GM20000 (cell line): ENCODE measurements at places on chromosomes 11 and 22.

DNA sequence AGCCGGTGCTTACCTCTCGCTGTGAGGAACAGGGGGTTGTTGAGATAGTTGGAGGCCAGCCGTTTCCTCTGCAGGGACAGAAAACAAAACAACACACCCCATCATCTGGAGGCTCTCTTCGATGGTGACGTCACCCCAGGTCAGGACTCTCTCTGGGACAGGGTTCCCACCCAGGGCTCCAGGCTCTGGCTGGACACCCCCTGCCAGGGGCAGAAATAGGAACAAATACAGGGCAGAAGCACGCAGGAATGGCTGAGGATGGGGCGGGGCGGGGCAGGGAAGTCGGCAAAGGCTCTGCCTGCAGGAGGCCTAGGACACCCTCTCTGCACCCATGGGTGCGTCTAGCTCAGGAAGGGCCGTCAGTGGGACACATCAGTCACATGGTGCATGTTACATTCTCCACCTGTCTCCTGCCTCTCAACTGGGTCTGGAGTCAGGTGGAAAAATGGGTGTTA is 118.5 kb downstream of the PHF21B start:
- DNase-seq: no peak

DNA sequence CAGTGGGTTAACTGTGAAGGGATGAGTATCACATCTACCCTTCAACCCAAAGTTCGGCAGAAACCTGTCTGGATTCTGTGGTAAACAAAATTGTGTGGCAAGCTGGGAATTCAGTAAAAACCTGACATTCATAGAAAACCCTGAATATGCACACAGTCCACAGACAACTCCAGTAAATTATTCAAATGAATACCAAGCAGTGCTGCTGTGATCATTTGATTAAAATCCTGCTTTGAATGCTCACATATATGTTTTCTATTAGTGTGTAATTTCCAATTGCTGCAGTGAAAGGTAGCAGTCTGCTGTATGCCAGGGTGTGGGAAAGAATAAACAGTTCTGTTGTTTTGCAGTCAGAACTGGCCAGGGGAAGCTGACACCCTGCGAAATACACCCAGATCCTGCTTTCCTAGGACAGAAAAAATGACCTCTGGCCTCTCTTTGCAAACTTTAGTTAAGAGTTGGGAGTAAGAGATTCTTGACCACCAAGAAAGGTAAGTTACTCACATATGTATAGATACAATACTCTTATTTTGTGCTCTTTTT is 217.8 kb downstream of the FAM76B start:
- DNase-seq: no peak

GRCh38 chr11:95641495-95641894 is 148.1 kb downstream of the FAM76B start:
- DNase-seq: peak; percentile 48

DNA sequence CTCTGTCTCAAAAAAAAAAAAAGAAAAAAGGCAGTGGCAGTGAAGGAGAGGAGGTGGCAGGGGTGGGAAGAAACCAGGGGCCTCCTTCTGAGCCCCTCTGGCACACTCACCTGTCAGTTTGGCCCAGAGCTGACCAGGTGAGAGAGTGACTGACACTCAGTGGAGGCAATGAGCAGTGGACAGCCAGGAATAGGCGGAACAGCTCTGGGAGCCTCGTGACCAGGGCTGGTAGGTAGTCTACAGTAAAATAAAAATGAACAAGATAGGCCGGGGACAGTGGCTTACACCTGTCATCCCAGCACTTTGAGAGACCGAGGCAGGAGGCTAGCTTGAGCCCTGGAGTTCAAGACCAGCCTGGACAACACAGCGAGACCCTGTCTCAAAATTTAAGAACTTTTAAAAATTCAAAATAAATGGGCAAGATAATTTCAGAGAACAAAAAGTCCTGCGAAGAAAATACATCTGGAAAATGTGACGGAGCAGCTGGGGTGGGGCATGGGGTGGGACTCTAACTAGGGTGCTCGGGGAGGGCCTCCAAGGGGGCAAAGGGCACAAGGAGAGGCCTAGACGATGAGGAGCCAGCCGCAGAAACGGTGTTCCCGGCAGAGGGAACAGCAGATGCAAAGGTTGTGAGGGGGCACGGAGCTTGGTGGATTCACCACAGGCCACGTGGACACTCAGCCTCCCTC is 3.8 kb upstream of the PDXP start:
- DNase-seq: no peak

DNA sequence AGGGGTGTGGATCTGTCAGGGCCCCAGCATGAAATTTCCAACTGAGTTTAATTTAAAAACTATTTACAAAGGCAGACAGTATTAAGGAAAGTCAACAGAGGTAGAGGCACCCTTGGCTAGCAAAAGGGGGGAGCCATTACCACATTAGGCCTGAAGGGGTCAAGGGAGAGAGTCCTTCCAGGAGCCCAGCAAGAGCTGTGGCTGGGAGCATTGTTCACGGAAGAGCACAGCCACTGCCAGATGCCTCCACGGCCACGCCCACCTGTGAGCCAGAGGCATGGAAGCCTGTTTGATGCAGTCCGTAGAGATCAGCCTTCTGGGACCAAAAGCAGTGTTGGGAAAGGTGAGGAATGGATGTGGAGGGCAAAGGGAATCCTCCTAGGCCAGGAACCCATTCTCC is 102.6 kb downstream of the GALNT18 start:
- no peak for DNase-seq

GRCh38 chr22:39940757-39941305 is 19.4 kb upstream of the TMA7B start:
- DNase-seq: no peak

DNA sequence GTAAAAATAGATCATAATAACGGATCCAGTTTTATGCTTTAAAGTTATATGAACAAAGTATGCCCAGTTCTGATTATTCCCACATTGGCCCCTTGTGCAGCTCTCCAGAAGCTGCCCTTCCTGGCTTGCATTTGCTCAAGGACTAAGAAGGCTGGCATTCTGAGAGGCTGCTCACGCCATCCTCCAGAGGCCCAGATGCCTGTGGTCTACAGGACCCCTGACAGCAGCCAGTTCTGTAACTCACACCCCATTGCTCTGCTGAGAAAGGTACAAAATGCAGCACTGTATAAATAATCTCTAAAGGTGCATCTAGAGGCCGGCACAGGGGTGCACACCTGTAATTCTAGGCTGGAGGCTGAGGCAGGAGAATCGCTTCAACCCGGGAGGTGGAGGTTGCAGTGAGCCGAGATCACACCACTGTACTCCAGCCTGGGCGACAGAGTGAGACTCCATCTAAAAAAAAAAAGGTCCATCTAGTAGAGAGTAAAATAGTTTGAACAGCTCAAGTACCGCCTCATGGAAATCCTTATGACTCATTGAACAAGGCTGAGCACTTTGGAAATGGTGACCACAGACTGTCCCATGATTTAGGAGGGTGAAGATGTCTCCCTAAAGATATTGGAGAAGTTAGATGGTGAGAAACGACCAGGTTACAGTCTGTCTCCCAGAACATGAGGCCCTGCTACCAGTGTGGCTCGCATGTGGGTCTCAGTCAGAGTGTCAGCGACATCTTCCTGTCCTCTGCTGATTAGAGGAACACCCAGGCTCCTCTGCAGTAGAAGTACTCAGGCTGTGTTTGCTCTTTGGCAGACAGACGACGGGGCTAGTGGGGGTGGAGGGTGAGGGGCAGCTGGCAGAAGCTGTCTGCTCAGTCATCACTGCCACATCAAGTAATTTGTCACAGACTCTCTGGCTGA is 56.3 kb downstream of the KREMEN1 start:
- no peak for DNase-seq

DNA sequence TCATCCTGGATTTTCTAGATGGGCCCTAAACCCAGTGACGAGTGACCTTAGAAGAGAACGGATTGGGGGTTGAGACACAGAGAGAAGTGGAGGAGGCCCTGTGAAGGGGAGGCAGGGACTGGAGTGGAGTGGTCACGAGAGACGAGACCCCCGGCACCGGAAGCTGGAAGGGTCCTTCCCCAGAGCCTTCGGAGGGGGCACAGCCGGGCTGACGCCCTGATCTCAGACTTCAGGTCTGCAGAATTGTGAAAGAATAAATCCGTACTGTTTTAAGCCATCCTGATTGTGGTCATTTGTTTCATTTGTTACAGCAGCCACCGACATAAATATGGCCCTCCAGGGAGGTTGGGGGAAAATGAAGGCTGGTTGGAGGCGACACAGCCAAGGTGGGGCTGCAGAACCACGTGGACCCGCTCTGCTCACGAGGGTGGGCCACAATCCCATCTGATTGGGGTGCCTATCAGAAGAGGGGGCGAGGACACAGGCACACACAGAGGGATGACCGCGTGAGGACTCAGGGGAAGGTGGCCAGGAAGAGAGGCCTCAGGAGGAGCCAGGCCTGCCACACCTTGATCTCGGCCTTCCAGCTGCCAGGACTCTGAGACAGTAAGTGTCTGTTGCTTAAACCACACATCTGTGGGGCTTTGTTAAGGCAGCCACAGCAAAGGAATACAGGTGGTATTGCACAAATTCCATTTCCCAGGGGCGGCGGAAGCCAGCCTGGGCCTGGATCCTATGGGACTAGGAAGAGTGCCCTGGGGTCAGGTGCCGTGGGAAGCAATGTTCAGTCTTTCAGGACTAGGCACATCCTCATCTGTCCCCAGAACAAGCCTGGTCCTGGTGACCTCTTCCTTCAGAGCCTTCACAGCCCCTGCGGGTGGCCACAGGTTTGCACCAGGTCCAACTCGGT is 73.3 kb upstream of the SHANK2 start:
- DNase-seq: no peak

DNA sequence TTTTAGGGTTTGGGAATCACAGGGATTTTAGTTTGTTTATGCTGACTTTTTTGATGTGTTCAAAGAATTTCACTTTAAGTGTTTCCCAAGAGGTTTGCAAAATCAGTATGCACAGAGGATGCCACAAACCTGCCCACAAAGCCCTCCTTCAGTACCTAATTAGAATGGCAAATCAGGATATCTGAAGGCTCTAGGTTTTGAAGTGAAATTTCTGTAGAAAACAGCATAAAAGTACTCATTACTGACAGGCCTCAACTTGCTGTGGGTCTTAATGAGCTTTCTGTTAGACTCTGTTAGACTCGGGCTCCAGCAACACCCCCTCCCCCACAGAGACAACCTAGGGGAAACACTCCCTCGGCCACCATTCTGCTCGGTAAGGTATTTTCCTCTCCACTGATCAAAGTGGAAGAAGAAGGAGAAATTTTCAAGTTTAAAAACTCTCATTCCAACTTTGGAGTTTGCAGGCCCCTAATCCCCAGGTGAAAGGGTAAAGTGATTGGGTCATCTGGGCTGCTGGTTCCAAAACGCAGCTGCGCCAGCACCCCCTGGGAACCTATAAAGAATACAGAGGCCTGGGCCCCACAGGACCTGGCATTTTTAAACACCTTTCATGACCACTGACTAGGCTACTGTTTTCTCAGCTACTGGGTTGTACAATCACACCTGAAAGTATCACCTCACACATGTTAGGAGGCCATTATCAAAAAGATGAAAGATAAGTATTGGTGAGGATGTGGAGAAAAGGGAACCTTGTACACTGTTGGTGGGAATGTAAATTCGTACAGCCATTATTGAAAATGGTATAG is 67.5 kb downstream of the PLEKHA7 start:
- peak; percentile 58 for DNase-seq

- no peak for DNase-seq
Observed at GRCh38 chr11:22371160-22371559, 33.0 kb downstream of the SLC17A6 start.

- no peak for DNase-seq
Observed at GRCh38 chr11:32358729-32359128, 76.6 kb downstream of the WT1 start.

DNA sequence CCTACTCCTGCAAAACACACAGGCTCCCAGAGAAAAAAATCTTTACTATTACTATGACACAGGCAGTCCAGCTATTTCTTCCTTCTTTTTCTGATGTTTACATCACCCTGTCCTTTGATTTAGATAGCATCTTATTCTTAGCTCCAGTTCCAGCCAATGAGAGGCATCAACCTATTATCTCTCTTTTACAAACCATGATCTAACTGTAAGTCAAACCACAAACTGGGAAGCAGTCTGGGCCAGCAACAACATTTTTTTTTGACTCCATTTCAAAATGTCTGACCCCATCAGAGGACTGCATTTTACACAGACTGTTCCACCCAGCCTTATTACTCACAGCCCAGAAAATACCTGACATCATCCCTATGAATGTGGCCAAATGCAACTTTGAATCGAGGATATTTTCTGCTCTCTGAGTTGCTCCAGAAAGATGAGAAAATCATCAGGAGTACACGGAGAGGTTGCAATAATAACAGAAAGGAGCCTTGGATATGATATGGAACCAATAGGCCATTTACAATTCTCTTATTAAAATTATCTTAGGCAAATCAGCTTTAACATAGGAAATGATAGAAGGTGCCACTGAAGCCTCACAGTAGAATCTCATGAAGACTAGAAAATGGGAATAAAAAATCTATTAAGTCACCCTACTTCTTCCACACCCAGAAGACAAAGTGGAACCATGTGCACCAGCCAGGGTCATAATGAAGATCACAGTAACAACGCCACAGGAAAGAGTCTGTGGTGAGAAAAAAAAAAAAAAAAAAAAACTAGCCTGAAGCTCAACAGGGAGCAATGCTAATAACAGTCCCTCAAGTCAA is 21.2 kb downstream of the TBRG1 start:
- DNase-seq: no peak

DNA sequence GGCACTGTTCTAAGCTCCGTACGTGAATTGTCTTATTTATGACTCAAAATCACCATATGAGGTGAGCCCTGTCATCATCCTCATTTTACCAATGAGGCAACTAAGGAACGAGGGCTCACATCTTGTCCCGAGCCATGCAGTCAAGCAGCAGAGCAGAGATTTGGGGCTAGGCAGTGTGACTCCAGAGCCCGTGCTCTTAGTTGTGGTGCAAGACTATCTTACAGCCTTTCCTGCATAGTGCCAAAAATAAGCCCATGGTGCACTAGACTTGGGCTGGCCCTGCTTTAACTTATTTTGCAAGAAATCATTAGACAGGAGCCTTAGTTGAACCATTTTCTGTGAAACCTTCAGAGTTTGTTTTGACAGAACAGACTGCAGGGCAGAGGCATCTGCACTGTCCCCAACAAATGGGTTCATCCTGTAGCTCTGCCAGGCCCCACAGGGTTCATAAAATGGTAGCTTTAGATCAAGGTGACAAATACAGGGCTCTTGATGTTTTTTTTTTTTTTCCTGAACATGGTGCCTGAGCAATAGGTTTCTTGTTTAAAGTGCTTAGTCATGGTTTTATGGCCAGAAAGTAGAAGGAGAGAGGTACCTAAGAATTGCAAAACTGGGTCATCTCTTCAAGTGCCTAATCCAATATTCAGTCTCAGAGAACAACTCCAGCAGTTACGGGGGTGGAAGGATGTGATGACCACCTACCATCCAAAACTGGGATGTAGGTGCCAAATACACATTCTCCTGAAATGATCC is 56.6 kb downstream of the BMAL1 start:
- no peak for DNase-seq
